ENCODE measurements at places on chromosomes 3 and 15.

DNA sequence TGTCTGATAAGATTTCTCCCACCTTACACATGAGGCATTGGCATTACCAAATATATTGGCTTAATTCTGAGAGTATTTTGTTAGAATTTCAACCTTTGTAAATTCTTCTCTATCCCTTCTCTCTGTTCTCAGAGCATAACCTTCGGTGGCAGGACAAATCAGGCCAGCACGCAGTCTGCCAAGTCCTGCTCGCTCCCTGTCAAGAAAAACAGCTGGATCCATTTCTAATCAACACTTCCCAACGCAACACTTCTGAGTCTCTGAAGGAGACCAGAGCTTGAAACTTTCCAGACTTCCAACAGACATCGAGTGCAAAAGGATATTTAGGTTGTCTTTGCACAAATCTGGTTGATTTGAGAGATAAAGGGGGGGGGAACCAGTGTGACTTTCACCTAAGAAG, 125.7 kb downstream of the SV2B start:
- no peak for DNase-seq

GRCh38 chr15:95265419-95265997, 1034.1 kb downstream of the MCTP2 start:
- DNase-seq = no peak

DNA sequence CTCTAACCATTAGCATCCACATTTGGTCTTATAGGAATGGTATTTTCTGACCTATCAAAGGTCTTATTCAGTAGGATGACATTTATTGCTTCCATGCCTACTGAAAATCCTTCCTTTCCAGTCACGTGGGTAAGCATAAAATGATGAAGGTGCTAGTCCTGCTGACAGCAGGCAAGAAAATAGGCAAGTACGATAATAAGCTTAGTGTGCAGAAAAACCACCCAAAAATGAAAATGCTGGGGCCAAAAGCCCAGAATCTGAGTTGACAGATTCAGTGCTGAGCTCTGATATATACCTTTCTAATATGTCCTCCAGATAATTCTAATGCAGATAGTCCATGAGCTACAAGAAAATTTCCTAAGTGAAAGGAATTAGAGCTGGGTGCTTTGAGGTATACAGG, 194.8 kb downstream of the WDR72 start:
- DNase-seq = no peak

- no peak for DNase-seq
Observed at GRCh38 chr15:45338417-45338816, 39.9 kb downstream of the GATM start.

DNA sequence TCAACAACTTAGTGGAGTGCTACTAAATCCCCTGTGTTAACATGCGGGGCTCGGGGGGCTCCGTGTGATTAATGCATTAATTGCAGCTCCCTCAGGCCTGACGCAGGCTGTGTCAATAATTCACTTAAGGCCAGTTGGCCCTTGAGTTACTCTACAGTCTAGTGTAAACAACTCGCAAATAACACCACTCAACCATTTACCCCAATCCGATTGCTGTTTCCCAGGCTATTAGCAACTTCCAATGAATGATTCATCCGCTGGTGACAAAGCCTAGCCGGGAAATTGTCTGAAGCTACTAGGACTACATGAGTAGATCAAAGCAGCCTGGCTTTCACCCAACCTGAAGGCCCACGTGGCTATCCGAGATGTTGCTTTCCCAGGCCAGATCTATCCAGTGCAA, 121.3 kb upstream of the SOX14 start:
- DNase-seq = no peak

DNA sequence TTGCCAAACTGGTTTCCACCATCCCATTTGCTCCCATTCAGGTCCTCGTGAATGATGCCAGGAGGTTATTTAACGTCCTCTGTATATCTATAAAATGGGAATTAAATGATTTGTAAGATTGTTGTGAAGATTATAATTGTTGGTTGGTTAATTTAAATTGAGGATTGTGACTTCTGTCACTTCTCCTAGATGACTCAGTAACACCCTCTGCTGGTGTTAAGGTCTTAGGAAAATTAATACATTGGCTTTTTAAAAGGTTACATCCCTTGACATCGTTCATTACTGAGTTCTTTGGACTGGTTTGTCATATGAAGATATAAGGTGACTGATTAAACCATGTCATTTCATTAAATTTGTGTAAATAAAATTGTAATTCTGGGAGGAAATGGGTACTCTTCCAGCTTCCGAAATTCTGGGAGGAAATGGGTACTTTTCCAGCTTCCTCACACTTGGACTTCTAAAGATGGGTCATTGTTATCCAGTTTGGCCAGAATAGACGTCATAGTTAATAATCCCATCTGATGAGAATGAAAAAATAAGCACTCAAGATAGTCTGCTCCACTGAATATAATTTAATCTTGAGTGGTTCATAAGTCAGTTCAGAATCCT, 33.3 kb upstream of the PAQR5 start:
- no peak for DNase-seq

DNA sequence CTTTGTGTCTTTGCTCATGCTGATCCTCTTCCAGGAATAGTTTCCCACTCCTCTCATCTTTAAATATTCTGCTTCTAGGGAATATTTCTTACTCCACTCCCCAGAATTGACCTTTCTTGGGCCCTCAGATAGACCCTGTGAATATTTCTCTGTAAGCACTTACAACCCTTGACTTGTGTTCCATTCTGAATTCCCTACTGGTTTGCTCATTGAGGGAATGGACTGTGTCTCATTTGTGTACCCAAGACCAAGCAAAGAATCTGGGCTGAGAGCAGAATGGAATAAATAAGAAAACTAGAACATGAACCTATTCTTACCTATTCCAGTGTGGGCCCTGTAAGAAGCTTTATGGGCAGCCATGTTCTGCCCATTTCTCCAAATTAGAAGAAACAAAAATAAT, 72.7 kb upstream of the TSPAN3 start:
- DNase-seq = no peak

GRCh38 chr3:24365168-24365567, 129.5 kb downstream of the THRB start:
- DNase-seq = peak; percentile 52

- DNase-seq = no peak
Observed at GRCh38 chr15:41827290-41827879, 507 bp upstream of the JMJD7 start.

- no peak for DNase-seq
Observed at GRCh38 chr3:115470254-115470653, 153.1 kb upstream of the GAP43 start.

GRCh38 chr15:63982381-63982854, 63.9 kb downstream of the DAPK2 start:
- DNase-seq = no peak

DNA sequence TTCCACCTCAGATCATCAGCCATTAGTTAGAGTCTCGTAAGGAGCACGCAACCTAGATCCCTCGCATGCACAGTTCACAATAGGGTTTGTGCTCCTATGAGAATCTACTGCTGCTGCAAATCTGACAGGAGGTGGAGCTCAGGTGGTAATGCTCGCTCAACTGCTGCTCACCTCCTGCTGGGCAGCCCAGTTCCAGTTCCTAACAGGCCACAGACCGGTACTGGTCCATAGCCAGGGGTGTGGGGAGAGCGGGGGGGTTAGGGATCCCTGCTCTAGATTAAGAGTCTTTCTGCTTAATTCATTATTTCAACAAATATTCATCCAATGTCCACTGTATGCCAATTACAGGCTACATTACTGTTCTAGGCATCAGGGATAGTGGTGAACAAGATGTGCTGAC, 170.4 kb upstream of the KBTBD8 start:
- no peak for DNase-seq

DNA sequence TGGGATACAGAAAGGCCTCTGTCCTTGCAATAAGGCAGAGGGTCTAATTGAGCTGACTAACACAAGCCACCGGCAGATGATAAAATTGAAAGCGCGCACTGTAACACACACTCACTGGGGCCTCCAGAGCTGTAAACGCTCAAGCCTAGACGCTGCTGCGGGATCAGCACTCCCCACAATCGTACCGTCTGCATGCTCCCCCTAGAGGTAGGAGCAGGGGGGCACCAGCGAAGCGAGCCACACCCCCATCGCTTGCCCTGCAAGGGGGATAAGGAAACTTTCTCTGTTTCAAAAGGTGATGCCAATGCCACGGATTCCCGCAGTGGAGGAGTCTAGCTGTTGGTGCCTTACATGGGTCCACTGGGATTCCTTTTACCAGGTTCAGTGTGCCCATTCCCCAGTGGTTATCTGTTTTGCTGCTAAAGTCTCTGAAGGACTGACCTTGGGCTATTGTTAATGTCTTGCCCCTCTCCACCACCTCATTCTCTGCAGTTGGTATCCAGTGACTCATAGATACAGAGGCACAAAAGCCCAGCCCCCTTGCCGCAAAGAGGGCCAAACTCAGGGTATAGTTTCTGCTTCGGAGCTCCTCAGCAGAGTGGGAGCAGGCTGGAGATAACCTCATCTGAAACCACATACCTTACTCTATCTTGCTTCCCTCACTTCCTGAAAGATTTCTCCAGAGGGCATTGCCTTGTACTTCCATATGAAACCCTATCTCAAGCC, 139.3 kb upstream of the KBTBD8 start:
- no peak for DNase-seq

- DNase-seq = peak; percentile 93
Observed at GRCh38 chr3:181739628-181740027, 27.9 kb downstream of the SOX2 start.

DNA sequence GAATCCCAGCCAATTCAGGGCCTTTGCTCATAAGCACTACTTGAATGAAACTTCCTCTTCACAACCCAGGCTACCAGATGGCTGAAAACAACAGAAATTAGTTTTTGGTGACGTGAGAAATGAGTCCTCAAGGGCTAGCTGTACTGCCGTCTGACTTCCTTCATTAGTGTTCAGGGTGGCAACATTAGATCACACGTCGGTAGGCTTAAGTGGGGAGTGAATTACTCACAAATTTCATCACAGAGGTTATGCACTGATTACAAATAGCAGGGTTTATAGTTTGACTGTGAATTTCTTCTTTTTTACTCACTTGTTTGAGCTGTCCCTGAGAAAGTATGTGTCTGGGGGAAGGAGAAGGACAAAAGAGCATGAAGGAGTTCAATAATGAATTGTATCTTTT, 397.2 kb downstream of the GAP43 start:
- peak; percentile 85 for DNase-seq

DNA sequence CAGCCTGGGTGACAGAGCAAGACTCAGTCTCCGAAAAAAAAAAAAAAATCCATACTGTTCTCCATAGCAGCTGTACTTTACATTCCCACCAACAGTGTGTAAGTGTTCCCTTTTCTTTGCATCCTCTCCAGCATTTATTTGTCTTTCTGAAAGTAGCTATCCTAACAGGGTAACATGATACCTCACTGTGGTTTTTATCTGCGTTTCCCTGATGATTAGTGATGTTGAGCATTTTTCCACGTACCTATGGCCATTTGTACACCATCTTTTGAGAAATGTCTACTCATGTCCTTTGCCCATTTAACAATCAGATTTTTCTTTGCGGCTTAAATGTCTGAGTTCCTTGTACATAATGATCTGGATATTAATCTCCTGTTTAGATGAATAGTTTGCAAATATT, 119.3 kb downstream of the RFX7 start:
- no peak for DNase-seq

GRCh38 chr3:185504636-185505035, 5.8 kb upstream of the TMEM41A start:
- DNase-seq = no peak

DNA sequence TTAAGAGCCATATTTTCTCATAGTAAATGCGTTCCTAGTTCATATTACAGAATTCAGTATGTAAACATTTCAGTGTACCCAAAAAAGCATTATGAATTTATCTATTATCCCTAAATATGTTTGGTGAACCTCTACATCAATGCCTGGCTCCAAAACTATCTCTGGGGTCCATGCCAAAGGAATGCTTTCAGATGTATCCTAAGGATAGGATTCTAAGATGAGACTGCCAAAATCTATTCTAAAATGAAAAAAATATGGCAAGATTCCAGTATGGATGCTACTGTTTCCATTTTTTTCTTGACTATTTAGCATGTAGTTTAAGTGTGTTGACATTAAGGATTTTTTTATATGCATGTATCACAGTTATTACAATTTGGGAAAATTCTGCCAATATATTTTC, 18.8 kb downstream of the EIF5A2 start:
- DNase-seq = peak; percentile 90

DNA sequence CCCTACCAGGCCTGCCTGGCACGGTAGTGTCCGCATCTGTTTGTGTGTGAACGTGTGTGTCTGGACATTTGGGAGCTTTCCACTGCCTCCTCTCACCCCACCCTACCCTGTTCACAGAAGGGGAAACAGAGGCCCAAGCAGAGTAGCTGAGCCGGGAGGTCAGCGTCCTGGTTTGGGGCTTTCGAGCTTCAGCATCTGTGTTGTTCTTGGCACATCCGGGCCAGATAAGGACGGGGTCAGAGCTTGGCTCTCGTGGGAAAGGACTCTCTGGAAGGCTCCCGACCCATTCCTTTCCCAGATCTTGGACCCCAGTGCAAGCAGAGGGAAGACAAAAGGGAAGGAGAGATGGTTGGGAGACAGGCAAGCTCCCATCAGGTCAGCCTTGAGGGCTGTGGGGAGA, 6.3 kb upstream of the PTH1R start:
- no peak for DNase-seq

GRCh38 chr3:101602731-101603130, 28.8 kb downstream of the PCNP start:
- no peak for DNase-seq

GRCh38 chr15:38842226-38842625, 277.6 kb upstream of the RASGRP1 start:
- DNase-seq = no peak

- DNase-seq = no peak
Observed at GRCh38 chr3:170635385-170635735, 49.5 kb upstream of the SLC7A14 start.

- peak; percentile 56 for DNase-seq
Observed at GRCh38 chr3:134904241-134904771, 109.2 kb downstream of the EPHB1 start.

DNA sequence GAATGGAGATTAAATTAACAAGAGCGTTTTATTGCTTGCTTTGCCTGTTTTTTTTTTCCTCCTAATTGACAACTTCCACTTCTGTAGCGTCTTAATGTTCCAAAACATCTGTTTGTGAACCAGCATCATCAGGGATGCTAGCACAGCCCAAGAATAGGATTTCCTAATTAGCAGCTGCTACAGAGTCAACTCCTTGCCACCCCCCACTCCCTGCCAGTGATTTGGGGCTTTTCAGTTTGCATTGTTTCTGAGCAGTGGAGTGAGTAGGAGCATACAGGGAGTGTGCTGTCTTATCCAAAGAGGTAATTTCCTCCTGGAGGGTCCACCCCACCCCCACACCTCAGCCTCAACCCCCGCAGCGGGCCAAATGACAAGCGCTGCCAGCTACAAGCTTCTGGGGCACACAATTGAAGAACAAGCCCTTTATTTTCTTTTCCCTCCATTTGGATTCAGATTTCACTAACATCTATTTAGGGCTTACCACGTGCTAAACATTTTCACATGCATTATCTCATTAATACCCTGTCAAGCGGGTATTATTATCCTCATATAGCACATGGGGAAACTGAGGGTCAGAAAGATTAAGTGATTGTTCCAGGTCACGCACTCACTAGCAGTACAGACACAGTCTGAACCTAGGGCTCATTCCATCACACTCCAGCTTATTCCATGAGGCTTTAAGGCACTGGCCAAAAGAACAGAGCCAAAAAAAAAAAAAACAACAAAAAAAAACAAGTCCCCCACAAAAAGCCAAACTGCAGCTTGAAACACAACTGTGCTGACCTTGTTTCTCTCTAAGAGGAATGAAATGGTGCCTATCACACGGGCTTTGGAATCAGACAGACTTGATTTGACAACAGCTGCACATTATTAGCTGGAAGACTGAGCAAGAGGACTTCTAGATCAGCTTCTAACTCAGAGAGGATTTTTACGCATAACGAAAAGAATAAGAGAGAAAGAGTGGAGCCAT, 16.4 kb downstream of the HEG1 start:
- DNase-seq = no peak

GRCh38 chr3:44026220-44026865, 215.3 kb upstream of the TOPAZ1 start:
- no peak for DNase-seq

All from NCI-H446 treated with DMSO at 0.1 percent for 48 hours (cell line).